ENCODE measurements at places on chromosomes 7 and 10. TPM values are rescaled to one million over a fixed set of nuclear protein-coding genes. Genes with fewer than 3 reads are reported as not detected.

DNA sequence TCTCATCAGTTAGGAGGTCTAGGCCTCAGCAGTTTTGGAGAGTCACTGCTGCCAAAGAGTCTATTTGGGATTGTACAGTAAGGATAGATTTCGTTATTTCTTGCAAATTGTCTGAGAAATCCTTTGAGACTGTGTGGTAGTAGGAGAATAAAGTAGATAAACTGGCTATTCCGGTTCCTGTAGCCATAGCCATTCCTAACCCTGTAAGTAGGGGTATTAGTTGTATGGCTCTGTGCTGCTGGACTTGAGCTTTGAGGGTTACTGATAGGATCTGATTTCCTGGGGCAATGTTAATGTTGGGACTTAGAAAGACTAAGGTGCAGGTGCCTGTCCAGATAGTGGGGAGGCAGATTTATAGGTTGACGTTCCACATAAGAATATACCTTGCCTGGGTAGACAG, 36.1 kb upstream of the ZNF138 start:
- H3K36me3 ChIP-seq: no peaks in the 10 kb centered on the region
- no peak for DNase-seq
- H3K4me3 ChIP-seq: no peak overlapping the region
- H3K4me1 ChIP-seq: no peaks in the 10 kb centered on the region

DNA sequence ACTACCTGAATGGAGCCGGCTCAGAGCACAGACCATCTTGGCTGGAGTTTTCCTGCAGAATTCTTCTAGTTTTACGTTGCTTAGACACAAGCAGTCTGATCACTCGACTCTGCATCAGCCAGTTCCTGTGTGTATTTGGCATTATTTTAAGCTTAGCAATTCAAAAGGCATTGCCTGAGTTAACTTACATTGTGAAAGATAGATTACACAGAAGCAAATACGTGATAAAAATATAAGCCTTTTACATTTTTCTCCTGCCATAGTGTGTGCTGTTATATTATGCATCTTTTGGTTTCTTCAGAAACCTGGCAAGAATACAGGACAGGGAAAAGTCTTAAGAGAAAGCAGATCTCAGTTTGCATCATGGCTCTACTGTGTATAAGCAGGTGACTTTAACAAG, 98.1 kb downstream of the LRRC4 start:
- peaks cover 2% of the 10 kb centered on the region for H3K36me3 ChIP-seq
- no peak overlapping the region for H3K4me3 ChIP-seq
- H3K27me3 ChIP-seq: no peaks in the 10 kb centered on the region

GRCh38 chr10:88949912-88950837, 2.4 kb downstream of the ACTA2 start:
- DNase-seq: no peak
- H3K27ac ChIP-seq: no peak overlapping the region
- no peaks in the 10 kb centered on the region for H3K27me3 ChIP-seq
- H3K36me3 ChIP-seq: no peaks in the 10 kb centered on the region
- no peaks in the 10 kb centered on the region for H3K4me1 ChIP-seq
- H3K4me3 ChIP-seq: peak overlapping the region; percentile 29

DNA sequence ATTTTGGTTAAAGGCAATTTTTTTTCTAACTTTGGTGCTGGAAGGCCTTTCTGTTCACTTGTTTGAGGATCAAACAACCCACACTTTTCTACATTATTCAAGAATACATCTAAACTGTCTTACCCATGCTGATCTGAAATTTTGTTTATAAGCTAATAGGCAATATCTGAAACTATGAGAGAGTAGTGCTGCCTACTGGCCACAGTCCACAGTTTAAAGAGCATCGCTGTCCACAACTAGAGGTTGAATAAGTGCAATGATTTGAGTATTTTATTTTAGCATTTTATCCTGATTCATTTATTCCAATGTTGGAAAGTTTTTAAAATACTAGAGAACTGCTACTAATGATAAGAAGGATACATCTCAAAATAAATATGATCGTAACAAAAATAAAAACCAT, 306.9 kb downstream of the ELMO1 start:
- no peak for DNase-seq
- no peak overlapping the region for H3K4me3 ChIP-seq
- no peaks in the 10 kb centered on the region for H3K36me3 ChIP-seq
- no peaks in the 10 kb centered on the region for H3K4me1 ChIP-seq
- H3K27me3 ChIP-seq: no peaks in the 10 kb centered on the region
- no peak overlapping the region for H3K27ac ChIP-seq

DNA sequence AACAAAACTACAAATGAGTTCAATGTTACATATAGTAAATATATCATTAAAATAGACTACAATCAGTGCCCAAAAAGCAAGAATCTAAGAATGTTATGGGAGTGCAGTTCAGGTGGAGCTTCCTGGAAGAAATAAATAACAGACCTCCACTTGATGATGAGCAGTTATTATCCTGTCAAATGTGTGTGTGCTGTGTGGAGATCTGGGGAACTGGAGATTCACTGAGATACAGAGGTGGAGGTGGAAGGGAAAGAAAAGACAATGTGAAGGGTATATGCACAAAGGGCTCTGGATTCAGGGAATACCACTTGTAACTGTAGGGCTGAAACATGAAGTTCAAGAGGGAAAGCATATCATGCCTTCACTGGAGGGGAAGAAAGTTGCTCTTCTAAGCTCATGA, 331.1 kb downstream of the SEMA3D start:
- H3K36me3 ChIP-seq: no peaks in the 10 kb centered on the region
- no peak overlapping the region for H3K4me3 ChIP-seq
- no peaks in the 10 kb centered on the region for H3K27me3 ChIP-seq

DNA sequence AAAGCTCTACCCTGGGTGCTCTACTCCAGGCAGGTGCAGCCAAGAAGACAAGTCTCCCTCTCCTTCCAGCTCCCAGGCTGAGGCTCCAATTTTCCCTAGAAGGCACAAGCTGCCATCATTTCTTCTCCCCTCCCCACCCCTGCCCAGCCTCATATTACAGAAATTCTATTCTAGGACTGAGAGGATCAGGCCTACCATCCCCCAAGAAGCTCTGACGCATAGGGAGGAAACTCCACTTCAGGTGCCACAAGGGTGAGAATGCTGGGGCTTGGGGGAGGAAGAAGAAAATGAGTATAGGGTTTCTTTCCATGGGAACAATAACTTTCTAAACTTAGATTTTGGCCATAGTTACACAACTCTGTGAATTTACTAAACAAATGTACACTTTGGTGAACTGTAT, 35.3 kb downstream of the FEZF1 start:
- no peaks in the 10 kb centered on the region for H3K4me1 ChIP-seq
- H3K4me3 ChIP-seq: no peak overlapping the region
- H3K36me3 ChIP-seq: no peaks in the 10 kb centered on the region

GRCh38 chr10:6351495-6351894, 148.8 kb downstream of the PFKFB3 start:
- no peak overlapping the region for H3K27ac ChIP-seq
- no peaks in the 10 kb centered on the region for H3K27me3 ChIP-seq
- H3K36me3 ChIP-seq: no peaks in the 10 kb centered on the region
- DNase-seq: no peak

GRCh38 chr7:84251277-84251781, 56.7 kb upstream of the SEMA3A start:
- H3K36me3 ChIP-seq: no peaks in the 10 kb centered on the region
- DNase-seq: no peak
- no peaks in the 10 kb centered on the region for H3K4me1 ChIP-seq
- H3K27me3 ChIP-seq: no peaks in the 10 kb centered on the region

GRCh38 chr7:105954711-105955110, 8.4 kb upstream of the CDHR3 start:
- no peak for DNase-seq
- H3K27me3 ChIP-seq: no peaks in the 10 kb centered on the region
- H3K4me3 ChIP-seq: no peak overlapping the region
- no peaks in the 10 kb centered on the region for H3K36me3 ChIP-seq
- H3K4me1 ChIP-seq: no peaks in the 10 kb centered on the region
- no peak overlapping the region for H3K27ac ChIP-seq

DNA sequence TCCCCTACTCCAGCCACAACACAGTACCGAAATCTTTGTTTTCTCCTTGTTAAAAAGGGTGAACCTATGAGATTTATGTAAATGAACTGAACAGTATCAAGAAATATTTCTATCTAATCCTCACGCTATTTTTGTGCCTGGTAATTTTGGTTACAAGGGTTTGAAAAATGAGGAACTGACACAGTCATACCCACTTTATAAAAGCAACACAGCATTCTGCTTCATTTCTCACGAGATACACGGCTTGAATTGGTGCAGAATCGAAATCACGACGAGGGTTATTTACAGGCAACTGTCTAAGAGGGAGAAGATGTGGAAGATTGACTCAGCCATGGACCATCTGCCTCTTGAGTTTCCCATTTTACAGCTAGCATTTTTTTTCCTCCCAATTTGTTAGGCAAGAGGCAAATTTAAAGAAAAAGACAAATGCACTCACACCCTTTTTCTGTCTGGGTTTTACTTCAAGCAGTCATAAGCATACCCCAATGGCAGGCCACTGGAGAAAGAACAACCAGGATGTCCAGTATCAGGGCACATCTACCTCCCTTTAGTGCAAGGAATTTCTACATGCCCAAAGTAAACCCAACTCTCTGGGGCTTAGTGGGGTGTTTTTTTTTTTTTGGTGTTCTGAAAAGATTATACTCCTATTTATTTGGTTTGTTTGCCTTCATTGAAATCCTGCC, 108.1 kb downstream of the ITGB8 start:
- no peak for DNase-seq
- H3K36me3 ChIP-seq: no peaks in the 10 kb centered on the region
- no peaks in the 10 kb centered on the region for H3K27me3 ChIP-seq
- H3K4me3 ChIP-seq: no peak overlapping the region
- no peaks in the 10 kb centered on the region for H3K4me1 ChIP-seq

The CRTAC1 gene
- total RNA-seq: 6.1 TPM

The ECHDC3 gene
- 32.4 TPM for total RNA-seq

The SPDYE5 gene
- not detected for total RNA-seq

The ST7 gene
- total RNA-seq: 21.5 TPM

The DYNC1I1 gene
- total RNA-seq: 2.6 TPM

The TAS2R4 gene
- 2.5 TPM for total RNA-seq
